ENCODE measurements at places on chromosomes 1 and 21. TPM values are rescaled to one million over a fixed set of nuclear protein-coding genes. Genes with fewer than 3 reads are reported as not detected.

SPRR2F gene
- not detected for total RNA-seq

SLC6A17 gene
- total RNA-seq, result 0.37 TPM

CD84 gene
- 6.1 TPM for total RNA-seq

NOC2L gene
- total RNA-seq, result 39.7 TPM

CELA3A gene
- total RNA-seq, result not detected

FCGR1A gene
- not detected for total RNA-seq

SIKE1 gene
- 111 TPM for total RNA-seq

ZNF644 gene
- total RNA-seq, result 134 TPM

CRYAA gene
- total RNA-seq, result not detected

HSPG2 gene
- 186 TPM for total RNA-seq

NTMT2 gene
- total RNA-seq, result not detected
